ENCODE measurements at places on chromosomes 2 and 18.

DNA sequence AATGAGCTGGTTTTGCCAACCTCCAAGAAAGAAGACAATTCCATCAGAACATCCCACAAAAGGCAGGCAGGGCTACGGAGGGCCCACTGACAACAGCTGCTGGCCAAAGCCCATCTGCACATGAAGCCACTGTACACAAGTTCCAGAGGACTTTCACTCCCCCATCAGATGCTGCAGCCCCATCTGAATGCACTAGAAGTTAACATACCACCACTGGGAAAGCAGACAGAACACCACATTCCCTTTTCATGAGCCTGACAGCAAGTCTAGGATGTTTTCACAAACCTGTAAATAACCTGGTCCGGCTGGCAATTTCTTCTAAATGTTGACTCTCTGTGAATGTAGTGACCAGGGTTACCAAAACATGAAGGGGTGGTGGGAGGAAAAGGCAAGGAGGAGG lies 41.5 kb downstream of the CCBE1 start:
- no peak for DNase-seq

GRCh38 chr2:37180006-37180639 lies 8.3 kb downstream of the SULT6B1 start:
- DNase-seq = no peak

DNA sequence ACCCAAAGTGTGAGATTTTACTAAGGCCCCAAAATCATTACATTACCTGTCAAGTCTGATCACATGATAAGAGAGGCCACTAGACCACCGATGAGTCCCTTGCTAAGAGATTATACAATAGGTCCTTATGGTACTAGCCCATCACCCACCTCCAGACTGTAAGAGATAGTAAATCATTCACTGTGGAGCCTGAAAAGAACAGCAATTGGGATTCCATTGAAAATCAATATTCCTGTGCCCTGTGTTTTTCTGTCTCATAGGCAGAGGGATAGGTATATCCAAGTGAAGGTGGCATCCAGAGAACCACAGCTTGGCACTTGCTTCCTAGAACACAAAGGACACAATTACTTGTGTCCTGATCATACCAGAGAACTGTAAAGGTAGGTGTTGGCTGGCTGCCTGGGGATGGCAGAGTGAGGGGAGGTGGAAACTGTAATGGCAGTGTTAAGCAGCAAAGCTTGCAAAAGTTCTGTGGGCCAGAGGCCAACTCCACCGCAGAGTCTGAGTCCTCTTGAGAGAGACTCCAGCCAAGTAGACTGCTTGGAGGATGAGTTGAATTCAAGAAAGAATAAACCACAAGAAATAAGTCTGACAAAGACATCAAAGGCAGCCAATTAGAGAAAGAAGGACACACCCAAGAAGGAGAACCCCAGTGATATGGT lies 102.0 kb upstream of the PIEZO2 start:
- no peak for DNase-seq

- DNase-seq = no peak
Measured at GRCh38 chr2:1607971-1608688, 136.2 kb downstream of the PXDN start.

DNA sequence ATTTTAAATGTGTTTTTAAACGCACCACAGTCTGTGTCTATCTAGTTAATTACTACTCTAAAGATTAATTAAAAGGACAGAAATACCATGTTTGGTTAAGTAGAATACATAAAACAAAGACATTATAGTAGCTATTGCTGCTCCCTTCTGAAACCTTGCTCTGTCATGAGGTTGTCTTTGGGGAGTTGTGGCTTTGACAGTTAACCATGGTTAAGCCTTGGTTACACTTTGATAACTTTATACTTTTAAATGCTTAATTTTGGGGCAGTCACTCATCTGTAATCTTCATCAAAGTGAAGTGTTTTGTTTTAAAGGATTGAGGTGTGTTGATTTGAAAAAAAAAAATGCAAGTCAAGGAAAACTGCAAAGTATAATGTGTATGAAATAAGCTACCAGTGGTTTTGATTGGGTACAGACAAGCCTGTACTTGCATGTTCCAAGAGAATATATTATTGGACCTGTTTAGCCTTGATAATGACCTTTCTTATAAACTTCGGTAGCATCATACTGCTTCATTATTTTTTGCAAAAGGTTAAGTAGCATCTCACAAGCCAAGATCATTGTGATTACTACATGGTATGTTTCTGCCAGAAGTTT lies 29.8 kb upstream of the TBR1 start:
- no peak for DNase-seq

DNA sequence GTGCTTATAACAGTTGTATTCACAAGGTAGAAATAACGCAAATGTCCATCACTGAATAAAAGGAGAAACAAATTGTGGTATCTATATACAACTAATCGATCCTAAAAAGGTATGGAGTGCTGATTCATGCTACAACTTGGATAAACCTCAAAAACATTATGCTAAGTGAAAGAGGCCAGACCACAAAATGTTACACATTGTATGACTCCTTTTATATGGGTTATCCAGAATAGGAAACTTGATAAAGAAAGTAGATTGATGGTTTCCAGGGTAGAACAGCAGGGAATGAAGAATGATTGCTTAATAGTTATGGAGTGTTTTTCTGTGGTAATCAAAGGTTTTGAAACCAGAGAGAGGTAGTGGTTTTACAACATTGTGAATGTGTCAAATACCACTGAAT lies 432.2 kb upstream of the TRIB2 start:
- no peak for DNase-seq

All from NCI-H748 treated with DMSO at 0.1 percent for 48 hours (cell line).